ENCODE measurements at places on chromosomes 6 and 20.

DNA sequence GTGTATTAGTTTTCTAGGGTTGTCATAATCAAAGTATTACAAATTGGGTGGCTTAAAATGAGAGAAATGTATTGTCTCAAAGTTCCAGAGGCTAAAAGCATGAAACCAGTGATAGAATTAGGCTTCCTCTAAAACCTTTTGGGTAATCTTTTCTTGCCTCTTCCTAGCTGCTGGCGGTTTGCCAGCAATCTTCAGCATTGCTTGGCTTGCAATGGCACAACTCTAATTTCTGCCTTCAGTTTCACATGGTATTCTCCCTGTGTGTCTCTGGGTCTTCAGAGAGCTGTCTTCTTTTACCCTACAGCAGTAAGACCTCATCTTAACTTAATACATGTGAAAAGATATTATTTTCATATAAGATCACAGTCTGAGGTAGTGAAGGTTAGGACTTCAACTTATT is 479.1 kb upstream of the GJE1 start:
- no peaks in the 10 kb centered on the region for H3K4me1 ChIP-seq
- no peak overlapping the region for H3K4me3 ChIP-seq
- H3K36me3 ChIP-seq = no peaks in the 10 kb centered on the region
- no peaks in the 10 kb centered on the region for H3K27me3 ChIP-seq

DNA sequence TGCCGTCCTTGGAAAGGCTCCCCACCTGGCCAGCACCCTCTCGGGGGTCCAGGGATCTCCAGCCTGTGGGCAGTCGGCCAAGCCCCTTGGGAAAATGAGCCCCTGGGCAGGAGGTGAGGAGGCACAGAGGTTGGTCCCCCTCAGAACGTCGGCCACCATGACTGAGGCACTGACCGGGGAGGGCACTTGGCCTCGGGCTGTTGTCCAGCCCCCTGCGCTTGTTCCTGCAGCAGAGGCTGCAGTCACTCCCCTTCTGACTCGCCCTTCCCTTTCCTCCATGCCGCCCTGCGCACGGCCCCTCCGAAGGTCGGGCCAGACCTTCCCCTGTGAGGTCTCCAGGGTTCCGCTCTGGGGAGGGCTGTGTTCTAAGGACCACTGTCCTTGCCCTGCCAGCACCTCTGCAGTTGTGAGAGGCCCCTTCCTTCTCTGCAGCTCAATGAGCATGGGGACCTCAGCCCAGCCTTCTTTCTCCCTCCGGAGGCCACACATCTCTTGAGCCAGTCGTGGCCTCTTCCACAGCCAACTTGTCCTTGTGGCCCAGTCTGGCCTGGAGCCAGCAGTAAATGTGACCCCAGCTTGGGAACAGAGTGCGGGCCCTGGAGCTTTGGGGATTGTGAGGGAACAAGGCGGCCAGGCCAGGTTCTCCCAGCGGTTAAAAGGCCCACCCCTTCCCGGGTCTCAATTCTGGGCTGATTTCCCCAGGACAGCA is 195.5 kb downstream of the DLL1 start:
- DNase-seq = no peak
- H3K27me3 ChIP-seq = no peaks in the 10 kb centered on the region
- H3K4me1 ChIP-seq = no peaks in the 10 kb centered on the region
- H3K27ac ChIP-seq = no peak overlapping the region
- no peak overlapping the region for H3K4me3 ChIP-seq
- H3K36me3 ChIP-seq = no peaks in the 10 kb centered on the region

GRCh38 chr20:59932616-59933295 is 681 bp downstream of the SYCP2 start:
- no peak overlapping the region for H3K27ac ChIP-seq
- H3K4me3 ChIP-seq = no peak overlapping the region
- H3K27me3 ChIP-seq = no peaks in the 10 kb centered on the region
- no peak for DNase-seq
- peaks cover 10% of the 10 kb centered on the region for H3K36me3 ChIP-seq
- H3K4me1 ChIP-seq = peaks cover 7% of the 10 kb centered on the region

DNA sequence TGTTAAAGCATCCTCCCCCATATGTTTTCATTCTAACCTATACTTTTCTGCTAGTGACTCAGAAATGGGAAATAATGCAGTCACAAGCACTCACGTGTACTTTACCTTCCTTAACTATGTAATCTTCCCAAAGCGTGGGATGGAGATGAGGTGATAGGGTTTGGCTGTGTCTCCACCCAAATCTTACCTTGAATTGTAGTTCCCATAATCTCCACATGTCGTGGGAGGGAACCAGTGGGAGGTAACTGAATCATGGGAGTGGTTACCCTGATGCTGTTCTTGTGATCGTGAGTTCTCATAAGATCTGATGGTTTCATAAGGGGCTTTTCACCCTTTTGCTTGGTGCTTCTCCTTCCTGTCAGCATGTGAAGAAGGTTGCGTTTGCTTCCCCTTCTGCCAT is 35.4 kb downstream of the AGPAT4 start:
- no peaks in the 10 kb centered on the region for H3K27me3 ChIP-seq
- H3K4me1 ChIP-seq = peaks cover 8% of the 10 kb centered on the region
- no peak for DNase-seq
- no peak overlapping the region for H3K4me3 ChIP-seq

DNA sequence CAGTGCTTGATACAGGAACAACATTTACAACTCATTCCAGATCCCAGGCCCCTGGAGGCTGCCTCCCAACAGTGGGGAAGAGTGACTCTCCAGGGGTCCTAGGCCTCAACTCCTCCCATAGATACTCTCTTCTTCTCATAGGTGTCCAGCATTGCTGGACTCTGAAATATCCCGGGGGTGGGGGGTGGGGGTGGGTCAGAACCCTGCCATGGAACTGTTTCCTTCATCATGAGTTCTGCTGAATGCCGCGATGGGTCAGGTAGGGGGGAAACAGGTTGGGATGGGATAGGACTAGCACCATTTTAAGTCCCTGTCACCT is 4.2 kb downstream of the PIM1 start:
- no peak overlapping the region for H3K4me3 ChIP-seq
- DNase-seq = no peak
- peaks cover 63% of the 10 kb centered on the region for H3K36me3 ChIP-seq
- H3K27ac ChIP-seq = no peak overlapping the region
- peaks cover 4% of the 10 kb centered on the region for H3K4me1 ChIP-seq
- H3K27me3 ChIP-seq = no peaks in the 10 kb centered on the region

DNA sequence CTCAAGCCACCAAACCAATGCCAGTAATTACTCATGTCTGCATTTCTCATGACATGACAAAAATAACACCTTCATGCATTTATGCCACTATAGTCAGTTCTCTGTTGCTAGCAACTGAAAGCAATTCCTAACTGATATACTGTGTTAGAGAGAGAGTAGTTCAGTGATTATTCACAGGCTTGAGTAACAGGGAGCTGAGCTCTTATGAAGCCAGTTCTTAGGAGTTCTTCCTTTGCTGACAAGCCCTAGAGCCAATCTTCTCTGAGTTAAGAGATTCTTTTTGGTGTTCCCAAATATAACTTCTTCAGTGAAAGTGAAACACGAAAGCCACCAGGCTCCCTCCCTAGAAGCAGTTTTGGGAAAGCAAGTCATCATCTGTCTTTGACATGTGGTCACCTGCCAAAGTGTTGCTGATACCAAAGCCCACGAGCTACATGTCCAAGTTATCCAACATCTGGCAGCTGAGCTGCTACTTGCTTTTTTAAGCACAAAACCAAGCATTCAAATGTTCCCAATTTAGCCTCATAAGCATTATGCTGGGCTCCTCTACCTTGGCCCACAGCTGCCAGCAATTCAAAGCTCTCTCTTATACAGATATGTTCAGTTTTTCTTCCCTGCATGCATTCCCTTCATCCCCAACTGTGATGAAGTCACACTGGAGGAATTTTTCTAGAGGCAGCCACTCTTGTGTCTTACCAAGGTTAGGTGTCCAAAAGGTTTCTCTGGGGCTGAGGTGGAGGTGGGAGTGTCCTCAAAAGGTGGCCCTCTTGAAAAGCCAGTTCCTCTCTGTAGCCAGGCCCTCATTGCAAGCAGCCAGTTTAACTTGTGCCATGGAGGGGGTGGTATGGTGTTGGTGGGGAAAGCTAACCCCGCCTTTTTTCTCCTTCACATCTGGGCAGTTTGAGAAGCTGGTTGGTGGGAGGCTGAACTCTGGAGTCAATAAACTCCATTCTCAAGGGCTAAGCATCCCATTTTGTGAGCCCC is 92.7 kb upstream of the ARMC2 start:
- H3K27me3 ChIP-seq = no peaks in the 10 kb centered on the region
- no peak overlapping the region for H3K27ac ChIP-seq
- DNase-seq = no peak
- H3K36me3 ChIP-seq = no peaks in the 10 kb centered on the region
- H3K4me3 ChIP-seq = no peak overlapping the region
